ENCODE measurements at places on chromosomes 7 and 10.

- peak; percentile 13 for DNase-seq
These were observed 517.4 kb upstream of the ZMIZ1 start for GRCh38 chr10:78551184-78552005.

DNA sequence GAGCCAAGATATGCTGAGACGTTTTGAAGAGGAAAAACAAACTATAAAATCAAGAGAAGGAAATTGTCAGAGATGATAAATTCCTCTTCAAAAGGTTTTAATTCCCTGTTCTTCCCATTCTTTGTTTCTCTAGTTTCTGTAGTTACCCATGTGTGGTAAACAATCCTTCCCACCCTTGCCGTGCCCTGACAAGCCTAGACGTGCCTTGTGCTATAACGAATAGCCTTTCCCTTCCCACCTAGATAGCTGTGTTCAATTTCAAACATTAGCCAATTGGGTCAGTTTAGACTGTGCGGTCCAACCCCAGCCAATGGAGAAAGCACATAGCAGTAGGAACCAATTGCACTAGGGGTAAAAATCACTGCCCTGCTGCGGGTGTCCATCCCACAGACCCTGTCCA is 138.1 kb downstream of the RALA start:
- DNase-seq = no peak

DNA sequence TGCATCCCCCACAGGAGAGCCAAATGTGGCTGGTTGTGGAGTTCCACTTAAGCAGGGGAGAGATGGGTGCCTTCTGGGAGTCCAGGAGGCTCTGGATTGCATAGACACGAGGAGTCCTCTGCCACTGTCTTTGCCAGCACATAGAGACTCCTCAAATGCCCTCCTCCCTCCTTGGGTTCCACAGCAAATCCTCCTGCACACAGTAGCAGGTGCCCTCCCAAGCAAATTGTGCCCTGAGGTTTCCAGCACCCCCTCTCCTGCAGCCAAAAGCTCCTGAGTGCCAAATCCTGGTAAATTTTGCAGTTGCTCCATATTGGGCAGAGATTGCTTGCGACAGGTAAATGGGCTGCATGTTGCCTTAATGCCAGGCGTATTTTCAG is 5.8 kb downstream of the EVX1 start:
- no peak for DNase-seq

DNA sequence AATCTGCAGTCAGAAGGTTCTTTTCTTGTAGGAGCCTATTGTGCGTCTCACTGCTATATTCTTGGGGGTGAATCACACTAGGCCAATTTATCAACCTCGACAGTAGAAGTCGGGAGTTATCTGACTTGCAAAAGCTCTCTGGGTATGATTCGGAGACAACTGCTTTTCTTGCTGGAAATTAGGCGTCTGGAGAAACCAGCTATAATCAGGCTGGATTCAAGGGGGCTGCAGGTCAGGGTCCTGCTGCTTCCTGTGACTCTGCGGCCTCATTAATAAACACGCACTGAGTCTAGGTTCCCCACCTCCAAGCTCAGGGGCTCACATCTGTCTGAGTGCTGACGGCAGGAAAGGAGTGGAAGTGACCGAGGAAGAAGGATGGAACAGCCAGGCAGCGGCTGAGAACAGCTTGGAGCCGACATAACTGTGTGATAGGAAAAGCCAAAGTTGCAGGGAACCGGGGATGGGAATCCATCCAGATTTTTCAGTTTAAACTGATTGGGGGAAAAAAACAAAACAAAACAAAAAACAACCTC is 184.6 kb downstream of the FANK1 start:
- DNase-seq = no peak

DNA sequence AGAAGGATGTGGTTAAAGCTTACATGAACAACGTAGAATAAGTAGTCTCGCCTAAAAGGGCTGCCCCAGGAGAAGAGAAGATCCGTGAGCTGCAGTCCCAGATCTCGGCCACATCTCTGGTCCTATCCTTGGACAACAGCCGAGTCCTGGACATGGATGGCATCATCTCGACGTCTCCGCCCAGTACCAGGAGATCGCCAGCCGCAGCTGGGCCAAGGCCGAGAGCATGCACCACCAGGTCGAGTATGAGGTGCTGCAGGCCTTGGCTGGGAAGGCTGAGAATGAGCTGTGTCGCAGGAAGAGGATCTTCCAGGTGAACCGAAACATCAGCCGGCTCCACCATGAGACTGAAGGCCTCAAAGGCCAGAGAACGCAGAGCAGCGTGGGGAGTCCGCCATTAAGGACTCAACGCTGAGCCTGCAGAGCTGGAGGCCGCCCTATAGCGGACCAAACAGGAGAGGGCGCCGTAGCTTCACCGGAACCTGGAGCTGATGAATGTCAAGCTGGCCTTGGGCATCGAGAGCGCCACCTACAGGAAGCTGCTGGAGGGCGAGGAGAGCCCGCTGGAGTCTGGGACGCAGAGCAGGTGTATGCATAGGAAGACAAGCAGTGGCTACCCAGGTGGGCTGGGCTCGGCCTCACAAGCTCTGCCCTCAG is 22.2 kb downstream of the LIPK start:
- DNase-seq = no peak

DNA sequence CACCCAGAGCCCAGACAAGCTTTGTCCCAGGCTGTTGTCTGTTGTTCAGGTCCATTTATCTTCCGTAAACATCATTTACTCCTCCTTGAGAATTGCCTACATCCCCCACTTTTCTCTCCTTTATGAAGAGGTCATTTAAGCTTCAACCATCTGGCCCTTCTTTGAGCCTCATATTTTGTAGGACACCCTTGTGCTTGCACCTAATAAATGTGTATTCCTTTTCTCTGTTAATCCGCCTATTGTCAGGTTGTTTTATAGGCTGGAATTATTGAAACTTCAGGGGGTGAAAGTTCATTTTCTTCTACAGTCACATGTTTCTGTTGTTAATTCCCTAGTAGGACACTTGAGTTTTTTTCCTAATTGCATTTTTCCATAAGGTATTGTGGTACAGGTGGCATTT is 19.6 kb upstream of the CTTNBP2 start:
- no peak for DNase-seq

Data from NCI-H526 treated with DMSO at 0.1 percent for 48 hours (cell line).